ENCODE measurements at places on chromosomes 16 and 17. TPM values are rescaled to one million over a fixed set of nuclear protein-coding genes. Genes with fewer than 3 reads are reported as not detected.

DNA sequence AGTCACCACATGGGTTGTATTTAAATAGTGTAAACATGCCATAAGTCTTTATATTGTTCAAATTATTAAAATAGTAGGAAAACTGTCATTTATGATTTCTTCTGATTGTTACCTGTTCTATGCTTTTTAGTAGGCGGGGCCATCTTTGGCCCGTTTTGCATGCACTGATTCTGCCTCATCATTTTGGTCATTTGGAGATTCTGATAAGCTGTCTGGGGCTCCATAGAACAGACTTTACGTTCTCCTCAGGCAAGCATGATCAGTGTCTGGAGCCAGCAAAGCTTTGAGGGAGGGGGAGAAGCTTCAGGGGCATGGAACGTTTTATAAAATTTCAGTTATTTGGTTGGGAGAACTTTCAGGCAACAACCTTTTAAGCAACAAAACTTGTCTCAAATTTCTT lies 8.8 kb downstream of the NDEL1 start:
- DNase-seq, result no peak

DNA sequence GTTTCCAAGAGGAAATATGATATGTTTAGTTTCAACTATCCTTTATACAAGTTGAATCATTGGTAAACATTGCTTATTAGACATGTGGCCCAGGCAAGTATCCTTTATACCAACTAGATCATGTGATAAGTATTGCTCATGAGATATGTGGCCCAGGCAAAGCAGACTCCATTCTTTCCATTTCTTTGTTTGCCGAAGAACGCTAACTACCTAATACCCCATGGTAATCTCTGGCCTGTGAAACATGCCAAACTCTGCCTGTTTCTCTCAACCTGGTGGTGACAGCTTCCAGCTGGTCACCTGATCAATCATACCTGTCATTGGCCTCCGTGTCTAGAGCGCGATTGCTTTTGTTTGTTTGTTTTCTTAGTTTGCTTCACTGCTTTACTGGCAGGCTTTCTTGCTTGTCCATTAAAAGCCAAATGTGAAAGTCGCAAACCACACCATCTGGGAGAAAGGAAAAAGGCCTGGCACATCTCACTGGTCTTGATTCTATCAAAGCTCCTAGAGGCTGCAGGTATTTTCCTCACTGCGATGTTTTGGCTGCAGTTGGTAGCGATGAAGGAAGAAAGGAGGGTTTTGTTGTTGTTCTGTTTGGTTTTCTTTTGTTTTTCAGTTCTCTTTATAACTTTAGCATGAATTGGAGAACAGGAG lies 686.2 kb downstream of the KCNJ2 start:
- no peak for DNase-seq

Gene PABPN1L
- not detected for total RNA-seq

Gene ZNF469
- 0.52 TPM for total RNA-seq

DNA sequence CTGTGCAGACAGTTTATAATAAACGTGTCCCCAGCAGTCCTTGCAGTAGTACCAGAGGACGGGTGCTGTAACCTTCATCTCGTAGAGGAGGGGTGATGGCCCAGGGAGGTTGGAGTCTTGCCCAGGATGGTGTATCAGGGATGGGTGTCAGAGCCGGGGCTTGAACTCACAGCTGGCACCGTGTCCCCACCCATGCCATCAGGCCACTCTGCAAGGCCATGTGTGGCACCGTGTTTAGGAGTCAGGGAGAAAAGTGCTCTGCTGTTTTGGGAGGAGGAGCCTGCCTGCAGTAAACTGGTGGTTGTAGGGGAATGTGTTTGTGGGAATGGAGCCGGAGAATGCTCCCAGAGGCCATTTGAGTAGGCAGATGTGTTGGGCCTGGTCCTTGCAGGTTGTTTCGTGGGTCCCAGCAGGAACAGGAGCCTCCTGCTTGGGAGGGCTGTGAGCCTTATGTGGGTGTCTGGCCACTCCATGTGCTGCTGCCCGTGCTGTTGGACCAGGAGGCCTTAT lies 1.7 kb downstream of the ADORA2B start:
- DNase-seq, result no peak

Gene KRTAP9-2
- total RNA-seq, result not detected

- no peak for DNase-seq
Observed at GRCh38 chr17:74713171-74713755, 540 bp upstream of the CD300LF start.

GRCh38 chr16:29986231-29986630 lies 9.2 kb downstream of the HIRIP3 start:
- no peak for DNase-seq

Gene CYGB
- total RNA-seq, result 8.6 TPM

Gene KRT9
- total RNA-seq, result not detected

DNA sequence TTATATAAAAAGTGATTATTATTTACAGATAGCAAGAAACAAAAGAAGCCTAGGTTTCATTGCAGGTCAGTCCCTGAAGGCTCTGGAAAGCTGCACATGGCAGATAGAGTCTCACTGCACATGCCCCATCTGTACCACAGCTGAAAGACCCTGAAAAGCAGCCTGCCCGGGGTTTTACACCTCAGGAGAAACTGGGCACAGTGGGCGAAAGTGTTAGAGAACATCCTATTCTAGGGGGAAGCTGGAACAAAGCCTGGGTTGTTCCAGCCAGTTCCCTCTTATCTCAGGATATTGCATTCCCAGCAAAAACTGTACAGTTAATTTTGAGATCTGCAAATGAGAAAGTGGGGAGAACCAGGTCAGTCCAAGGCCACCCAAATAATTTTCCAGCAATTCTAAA lies 419.7 kb downstream of the CNTNAP4 start:
- no peak for DNase-seq

- DNase-seq, result no peak
Observed at GRCh38 chr17:56482229-56482628, 111.3 kb upstream of the NOG start.

DNA sequence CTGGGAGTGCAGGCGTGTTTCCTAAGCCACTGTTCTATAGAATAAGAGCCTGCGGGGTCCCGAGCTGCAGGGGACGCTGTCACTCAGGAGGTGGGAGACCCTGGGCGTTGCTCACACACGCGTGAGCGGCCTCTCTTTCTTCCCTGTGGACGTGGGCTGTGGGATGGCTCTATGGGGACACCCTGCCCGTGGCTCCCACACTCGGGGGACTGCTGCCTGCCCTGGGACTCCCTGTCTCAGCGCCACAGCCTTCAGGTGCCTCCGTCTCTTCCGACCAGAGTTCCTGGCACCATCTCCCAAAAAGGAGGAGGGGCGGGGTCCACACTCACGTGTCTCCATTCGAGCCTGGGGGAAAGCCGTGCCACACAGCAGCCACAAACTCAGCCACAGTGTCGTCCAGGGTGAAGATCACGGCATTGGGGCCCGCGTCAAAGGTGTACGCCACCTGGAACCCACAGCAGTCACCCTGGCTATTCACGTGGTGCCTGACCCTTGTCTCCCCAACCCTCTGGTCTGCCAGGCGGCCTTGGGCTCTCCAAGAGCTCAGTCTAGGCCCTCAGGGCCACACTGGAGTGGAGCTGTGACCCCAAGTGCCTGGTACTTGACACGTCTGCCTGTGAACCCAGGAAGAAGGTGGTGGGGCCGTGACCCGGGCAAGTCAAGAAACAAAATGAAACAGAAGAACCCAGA lies 3.7 kb upstream of the CYBA start:
- no peak for DNase-seq

Gene TP53TG3F
- not detected for total RNA-seq

Gene NXPH3
- total RNA-seq, result 1.1 TPM

DNA sequence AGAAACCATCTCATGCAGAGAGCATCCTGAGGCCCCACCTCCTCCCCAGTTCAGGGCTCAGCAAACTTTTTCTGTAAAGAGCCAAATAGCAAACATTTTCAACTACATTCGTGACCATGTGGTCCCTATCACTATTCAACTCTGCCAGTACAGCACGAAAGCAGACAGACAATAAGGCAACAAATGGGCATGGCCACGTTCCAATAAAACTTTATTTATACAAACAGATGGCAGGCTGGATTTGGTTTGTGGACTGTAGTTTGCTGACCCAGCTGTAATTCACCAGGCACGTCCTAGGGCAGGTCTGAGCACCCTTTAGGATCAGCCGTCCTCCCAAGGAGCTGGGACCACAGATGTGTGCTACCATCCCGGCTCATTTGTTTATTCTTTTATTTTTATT lies 27.1 kb upstream of the GPRC5C start:
- DNase-seq, result no peak

DNA sequence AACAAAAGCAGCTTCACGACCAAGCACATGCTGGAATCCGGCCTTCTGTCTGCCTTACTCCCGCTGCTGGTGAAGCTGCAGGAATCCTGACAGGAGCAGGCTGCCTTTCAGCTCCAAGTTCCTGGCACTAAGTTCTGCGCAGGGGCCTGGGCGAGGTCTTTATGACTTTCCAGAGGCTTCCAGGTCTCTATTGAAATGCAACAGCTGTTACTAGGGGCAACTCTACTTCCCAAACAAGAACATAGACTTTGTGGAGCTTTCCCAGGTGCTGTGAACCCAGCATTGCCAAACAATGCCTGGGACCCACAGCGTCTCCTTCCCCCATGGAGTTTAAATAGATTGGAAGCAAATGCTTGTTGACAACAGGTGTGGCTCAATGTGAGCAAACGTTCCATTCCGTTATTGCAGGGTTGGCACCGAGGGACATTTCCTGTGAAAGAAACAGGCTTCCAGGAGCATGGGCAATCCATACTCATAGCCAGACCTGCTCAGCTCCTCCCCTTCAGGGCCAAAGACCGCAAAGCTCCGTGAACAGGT lies 156.0 kb downstream of the CDH13 start:
- DNase-seq, result no peak

DNA sequence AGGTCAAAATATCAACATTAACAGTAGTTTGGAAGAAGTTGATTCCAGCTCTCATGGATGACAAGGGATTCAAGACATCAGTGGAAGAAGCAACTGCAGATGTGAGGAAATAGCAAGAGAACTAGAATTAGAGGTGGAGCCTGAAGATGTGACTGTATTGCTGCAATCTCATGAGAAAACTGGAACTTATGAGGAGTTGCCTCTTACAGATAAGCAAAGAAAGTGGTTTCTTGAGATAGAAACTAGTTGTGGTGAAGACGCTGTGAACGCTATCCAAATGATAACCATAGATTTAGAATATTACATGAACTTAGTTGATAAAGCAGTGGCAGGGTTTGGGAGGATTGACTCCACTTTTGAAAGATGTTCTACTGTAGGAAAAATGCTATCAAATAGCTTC lies 67.8 kb downstream of the GOSR1 start:
- DNase-seq, result no peak

GRCh38 chr16:29230671-29231096 lies 175.8 kb downstream of the NPIPB11 start:
- no peak for DNase-seq

GRCh38 chr17:76550712-76551615 lies 11.1 kb downstream of the PRCD start:
- DNase-seq, result no peak

Gene MT1A
- total RNA-seq, result not detected

DNA sequence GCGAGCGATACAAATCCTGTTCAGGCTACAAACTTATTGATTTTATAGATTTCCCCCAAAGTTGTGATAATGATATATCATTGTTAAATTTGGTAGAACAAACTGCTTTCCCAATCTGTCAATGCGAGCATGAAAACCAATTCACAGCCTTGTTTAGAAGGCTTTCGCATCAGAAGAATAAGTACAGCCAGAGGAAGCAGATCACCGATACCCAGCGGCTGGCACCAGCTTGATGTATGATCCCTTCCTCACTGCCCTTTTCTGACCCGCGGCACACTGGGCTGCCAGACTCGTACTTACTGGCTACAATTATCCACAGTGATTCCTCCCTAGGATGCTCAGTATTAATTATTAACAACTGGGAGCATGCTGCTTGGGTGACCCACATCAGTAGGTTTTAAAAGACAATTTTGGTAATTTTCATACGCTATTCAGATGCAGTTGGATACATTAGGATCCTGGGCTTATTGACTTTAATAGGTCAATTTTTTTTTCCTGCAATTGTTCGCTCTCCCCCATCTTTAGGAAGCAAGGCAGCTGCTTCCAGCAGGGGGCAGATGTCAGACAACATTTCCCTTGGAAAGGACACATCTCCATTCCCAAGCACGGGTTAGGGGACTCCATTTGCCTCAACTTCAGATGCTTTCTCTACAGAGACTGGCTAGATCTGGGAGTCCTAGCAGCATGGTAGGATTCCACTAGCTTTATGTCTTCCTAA lies 582.7 kb upstream of the PSMD7 start:
- DNase-seq, result peak; percentile 52

Gene TMEM114
- total RNA-seq, result not detected

- DNase-seq, result no peak
Observed at GRCh38 chr17:47131761-47132160, 57.3 kb downstream of the CDC27 start.

Gene KLHL10
- not detected for total RNA-seq

- DNase-seq, result no peak
Observed at GRCh38 chr17:21373036-21373435, 3.1 kb upstream of the KCNJ12 start.

- peak; percentile 82 for DNase-seq
Observed at GRCh38 chr17:61862975-61863800, at the start of gene BRIP1. BRIP1 (minus strand) TSS chr17:61863528; CDS start chr17:61861539, 1,989 bp downstream.

DNA sequence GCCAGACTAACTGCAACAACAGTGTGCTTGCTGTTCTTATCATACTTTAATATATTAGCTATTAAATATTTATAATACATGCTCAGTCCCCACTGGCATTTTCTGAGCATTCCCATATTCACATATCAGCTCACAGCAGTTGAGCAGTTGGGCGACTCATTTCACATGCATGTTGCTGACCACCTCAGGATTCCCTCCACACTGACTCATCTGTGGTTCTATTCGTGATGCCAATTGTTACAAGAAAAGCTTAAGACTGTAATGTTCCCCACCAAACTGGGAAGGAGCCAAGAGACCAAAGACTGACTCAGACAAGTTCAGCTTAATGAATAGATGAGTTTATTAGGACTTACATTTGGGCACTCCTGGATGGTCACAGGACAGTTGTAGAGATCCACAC lies 100.3 kb upstream of the KIF2B start:
- DNase-seq, result no peak

DNA sequence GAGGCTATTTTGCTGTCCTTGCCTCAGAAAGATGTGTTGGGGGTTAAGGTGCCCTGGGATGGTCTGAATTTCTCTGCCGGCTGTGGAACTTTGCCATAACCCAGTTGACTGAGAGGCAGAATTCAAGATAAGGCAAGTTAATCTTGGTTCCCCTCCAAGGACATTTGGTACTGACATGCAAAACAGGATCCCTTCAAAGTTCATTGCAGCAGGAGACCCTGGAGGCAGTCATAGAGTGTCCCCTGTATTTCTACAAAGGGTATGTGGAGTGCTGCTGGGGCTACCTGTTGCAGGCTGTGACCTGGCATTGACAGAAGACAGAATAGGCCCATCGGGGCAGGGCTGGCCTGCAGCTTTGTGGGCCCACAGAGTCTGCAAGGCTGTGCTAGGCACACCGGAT lies 135.6 kb upstream of the IRX3 start:
- DNase-seq, result no peak

- DNase-seq, result no peak
Observed at GRCh38 chr16:86639354-86639753, 61.0 kb downstream of the FOXL1 start.

Data from neural crest cell (in vitro differentiated cells).